ENCODE measurements at places on chromosomes 12 and 14.

- no peak for DNase-seq
Observed at GRCh38 chr12:70549340-70550179, 87.7 kb downstream of the PTPRB start.

DNA sequence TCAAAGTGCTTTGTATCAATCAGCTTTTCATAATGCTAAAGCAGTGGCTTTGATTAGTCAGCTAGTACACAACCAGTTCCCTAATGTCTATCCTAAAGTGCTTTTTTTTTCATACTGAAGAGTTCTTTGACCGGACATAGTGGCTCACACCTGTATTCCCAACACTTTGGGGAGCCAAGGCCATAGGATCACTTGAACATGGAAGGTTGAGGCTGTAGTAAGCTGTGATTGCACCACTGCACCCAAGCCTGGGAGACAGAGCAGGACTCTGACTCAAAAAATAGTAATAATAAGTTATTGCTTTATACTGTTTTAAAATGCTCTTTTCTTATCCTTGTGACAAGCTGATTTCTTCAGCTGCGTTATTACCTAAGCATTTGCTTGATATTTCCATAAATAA lies 154.6 kb upstream of the AEBP2 start:
- DNase-seq: no peak

GRCh38 chr12:123940627-123940966 lies 32.0 kb downstream of the CCDC92 start:
- DNase-seq: no peak

GRCh38 chr12:67519484-67520433 lies 128.8 kb upstream of the DYRK2 start:
- DNase-seq: no peak

GRCh38 chr12:12683725-12684124 lies 12.3 kb downstream of the GPR19 start:
- DNase-seq: peak; percentile 51

- DNase-seq: peak; percentile 66
Observed at GRCh38 chr12:58575256-58575655, 345.0 kb downstream of the LRIG3 start.

- no peak for DNase-seq
Observed at GRCh38 chr14:81625343-81625742, 91.7 kb upstream of the SEL1L start.

DNA sequence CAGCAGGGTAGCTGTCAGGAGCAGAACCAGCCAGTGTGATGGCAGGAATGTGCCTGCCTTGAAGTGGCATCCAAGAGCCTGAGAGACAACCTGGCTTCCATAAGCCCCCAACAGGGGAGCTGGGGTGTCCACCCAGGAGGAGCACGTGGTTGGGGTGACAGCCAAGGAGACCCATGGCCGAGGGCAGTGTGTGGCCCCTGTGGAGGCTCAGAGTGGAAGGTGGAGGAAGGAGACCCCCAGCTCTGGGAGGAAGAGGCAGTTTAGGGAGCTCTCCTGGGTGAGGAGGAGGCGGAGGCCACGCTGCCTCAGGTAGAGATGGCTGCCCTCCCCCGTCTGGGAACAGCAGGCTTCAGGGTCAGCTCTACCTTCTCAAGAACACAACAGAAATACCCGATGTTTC lies 147.0 kb downstream of the CALM1 start:
- DNase-seq: no peak

- no peak for DNase-seq
Observed at GRCh38 chr12:96084624-96085023, 49.2 kb upstream of the LTA4H start.

GRCh38 chr12:50241178-50241577 lies 42.1 kb downstream of the LIMA1 start:
- DNase-seq: no peak

- no peak for DNase-seq
Observed at GRCh38 chr12:69457433-69457832, 12.8 kb upstream of the FRS2 start.

GRCh38 chr14:67480011-67480410 lies 8.5 kb downstream of the TMEM229B start:
- DNase-seq: no peak

DNA sequence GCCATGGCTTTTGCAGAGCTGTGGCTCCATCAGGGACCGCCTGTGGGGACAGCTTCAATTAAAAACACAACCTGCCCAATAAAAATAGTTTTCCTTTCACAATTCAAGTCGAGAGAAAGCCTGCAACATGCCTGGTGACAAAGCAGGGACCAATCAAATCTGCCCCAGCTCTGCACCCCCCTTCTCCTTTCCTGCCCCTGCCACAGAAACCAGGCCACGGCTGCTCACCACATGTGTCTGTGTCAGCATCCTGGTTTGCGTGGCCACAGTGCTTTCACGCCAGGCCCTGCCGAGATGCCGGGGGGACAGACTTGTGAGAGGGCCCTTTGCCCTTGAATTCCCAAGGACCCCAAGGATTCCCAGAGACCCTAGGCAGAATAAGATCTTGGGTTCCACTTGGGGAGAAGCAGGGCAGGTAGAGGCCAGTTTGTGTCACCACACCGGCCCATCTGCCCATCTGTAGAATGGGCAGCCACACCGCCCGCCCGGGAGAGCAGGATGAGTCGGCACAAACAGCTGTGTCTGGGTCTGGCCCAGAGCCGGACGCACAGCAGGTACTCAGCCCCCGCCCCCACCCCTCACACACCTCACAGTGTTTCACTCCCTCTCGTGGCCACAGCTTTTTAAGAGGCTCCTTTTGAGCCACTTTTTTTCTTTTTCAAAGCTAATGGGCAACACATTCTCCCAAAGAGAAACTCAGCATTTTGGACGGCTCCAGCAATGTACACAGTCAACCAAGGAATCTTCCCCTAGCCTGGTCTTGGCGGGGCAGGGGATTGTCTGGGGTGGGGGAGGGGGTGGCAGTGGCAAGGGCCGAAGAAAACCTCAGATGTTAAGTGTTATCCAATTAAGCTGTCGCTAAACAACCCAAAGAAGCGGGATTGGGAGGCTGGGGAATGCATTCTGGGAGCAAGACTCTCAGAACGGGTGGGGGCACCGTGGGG lies 41.5 kb downstream of the BCL11B start:
- no peak for DNase-seq

DNA sequence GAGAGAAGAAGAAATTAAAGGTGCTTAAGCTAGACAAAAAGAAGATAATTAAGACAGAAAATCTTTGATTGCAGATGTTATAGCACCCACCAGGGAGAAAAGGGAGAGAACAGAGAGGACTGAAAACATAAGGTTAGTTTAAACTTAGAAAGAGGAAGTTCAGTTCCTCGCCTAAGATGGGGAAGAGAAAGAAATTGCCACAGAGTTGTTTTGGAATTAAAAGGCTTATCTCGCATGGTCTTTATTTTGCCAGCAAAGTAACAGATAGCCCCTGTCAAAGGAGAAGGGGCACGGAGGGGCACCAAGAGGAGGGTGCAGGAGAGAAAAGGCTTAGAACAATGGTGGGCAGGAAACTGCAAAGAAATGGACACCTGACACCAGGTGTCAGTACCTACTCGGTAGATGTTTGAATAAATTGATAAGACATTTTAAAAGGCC lies 17.8 kb upstream of the OXA1L start:
- DNase-seq: no peak

GRCh38 chr12:92492995-92493394 lies 209.8 kb upstream of the PLEKHG7 start:
- no peak for DNase-seq

DNA sequence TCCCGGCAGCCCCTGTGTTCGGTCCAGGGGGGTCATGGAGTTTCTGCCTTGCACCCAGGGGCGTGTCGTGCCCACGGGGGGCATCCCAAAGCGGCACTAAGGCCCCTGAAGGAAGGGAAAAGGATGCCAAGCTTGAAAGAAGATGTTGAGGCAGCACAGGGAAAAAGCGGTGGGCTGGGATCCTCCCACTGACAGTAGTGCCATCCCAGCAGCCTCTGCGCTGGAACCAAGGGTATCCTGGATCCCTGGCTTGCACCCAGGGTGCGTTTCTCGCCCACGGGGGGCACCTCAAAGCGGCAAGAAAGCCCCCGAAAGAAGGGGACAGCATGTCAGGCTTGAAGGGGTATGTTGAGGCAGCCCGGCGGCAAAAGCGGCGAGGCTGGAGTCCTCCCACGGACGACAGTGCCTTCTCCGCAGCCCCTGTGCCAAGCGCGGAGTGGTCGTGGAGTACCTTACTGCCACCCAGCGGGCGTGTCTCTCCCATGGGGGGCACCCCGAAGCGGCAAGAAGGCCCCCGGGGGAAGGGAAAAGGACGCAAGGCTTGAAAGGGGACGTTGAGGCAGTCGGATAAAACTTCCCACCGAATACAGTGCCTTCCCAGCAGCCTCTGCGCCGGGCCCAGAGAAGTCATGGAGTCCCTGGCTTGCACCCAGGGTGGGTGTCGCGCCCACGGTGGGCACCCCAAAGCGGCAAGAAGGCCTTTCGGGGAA lies 164.4 kb upstream of the ALG10B start:
- no peak for DNase-seq

GRCh38 chr12:52573306-52573705 lies 337 bp downstream of the KRT74 start:
- DNase-seq: no peak

DNA sequence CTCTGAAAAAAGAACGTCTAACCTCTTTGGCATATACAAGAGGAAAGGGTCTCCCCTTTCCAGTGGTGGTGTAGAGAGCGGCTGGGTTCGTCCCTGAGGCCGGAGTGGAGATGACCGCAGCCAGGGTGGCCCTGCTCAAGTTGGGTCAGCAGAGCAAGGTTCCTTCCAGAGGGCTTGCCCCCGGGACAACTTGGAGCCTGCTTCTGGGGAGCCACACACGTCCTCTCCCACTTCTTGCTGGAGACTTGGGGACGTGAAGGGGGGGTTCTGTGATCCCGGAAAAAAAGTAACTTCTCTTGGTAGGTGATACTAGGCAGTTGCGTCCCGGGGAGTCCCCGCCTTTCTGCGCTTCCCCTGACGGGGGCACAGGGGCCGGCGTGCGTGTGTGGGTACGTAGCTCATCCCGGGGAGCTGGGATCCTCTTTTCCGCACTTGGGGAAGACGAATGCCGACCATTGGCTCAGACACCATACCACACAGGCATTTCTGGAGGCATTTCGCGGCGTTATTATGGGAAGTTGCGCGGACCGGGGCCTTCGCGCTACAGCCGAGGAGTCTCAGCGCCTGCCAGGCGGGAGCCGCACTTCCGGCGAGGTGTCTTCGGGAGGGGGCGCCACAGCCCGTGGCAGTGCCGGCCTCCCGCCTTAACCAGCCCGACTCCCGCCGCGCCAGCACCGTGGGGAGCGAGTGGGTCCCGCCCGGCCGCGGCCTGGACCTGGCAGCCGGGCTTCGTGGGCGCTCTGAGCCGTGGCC lies 14.8 kb upstream of the PAX9 start:
- DNase-seq: no peak

DNA sequence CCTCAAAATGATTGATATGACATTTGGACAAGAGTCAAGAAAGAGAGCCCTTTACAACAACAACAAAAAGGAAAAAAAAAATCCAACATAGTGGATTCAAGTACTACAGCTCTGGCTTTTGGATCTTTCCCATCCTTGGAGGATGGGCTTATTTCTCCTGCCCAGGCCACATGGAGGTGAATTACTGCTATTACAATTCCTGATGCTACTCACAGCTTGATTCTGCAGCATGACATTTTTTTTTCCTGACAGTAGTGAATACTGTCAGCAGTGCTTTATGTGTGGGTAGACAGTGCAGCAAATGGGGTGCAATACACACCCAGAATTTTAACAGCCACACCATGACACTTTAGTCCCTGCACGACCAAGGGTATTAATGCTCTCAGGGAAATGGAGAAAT lies 42.5 kb upstream of the HSP90B1 start:
- no peak for DNase-seq

- no peak for DNase-seq
Observed at GRCh38 chr12:56020423-56021184, at the start of gene IKZF4. Gene IKZF4 (plus strand): TSS chr12:56021043. CDS start chr12:56021494, 451 bp downstream.

DNA sequence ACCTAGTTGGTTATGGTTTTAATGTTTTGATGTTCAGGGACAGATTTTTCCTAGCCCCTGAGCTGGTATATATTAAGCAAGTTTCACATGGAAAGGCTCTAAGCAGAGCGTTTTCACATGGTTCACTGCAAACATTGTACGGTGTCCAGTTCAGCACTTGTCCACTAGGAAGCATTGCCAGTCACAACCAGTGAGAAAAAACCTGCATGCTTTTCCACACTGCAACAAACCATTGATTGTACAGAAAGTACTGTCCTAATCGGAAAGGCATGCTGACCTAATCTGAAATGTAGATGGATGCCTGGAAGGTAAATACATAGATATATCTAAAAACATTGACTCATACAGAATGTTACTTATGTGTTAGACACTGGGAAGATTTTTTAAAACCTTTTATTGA lies 25.0 kb upstream of the NPAS3 start:
- DNase-seq: peak; percentile 62

DNA sequence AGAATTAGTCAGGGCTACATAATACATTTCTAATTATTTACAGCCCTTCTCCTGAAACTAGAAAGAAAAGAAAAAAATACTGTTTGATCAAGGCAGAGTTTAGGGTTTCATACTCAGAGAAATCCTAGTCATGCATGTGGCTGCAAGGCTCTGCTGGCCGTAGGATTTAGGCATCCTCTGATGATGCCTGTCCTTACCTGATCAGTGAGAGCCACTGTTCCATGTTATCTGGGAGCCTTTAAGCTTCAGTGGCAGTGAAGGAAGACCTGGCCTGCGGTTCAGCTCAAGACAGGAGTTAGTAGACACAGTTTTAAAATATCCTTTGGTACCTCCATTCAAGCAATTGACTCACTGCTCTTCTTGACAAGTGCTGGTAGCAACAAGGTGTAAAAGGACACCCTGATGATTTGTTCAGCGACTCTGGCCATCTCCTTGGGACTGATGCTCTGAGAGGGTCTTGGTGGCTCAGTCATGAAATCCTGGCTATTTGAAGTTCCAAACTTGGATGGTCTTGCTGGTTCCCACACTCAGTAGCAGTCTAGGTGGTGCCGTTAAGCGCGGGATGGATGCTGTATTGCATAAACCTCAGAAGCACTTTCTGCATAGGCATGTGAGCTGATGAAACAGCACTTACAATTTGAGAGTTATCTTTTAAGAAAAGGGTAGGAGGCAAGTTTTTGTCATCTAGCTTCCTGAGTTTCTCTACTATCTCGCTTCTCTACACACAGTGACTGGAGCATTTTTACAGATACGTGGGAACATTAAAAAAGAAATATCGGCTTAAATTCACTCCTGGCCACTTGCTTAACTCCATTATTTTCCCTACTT lies 162.0 kb downstream of the SAMD4A start:
- no peak for DNase-seq

DNA sequence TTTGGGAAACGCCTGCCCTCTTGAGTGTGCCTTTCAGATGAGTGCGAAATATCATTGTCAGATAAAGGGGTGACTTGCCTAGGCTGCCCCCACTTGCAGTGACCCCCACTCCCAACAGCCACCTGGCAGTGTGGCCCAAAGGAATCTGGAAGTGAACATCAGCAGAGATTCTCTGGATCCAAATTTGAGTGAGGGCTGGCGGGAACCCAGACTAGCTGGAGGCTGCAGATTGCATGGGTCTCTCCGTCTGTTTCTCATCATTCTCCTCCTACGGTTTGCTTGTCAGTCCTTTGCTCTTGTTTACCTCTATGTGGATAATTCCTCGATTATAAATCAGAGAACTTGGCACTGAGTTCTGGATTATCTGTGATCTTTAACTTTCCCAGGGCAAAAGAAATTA lies 280.8 kb downstream of the ZFP36L1 start:
- DNase-seq: no peak
